SJSA1 (cell line): ENCODE measurements at places on chromosomes 2 and 18. TPM values are rescaled to one million over a fixed set of nuclear protein-coding genes. Genes with fewer than 3 reads are reported as not detected.
A peak's percentile ranks its signal among the peaks of the same experiment; 100 is the strongest.

Gene TRPM8
- 0.03 TPM in 1 of 2 replicates, not detected in the other for total RNA-seq

Gene DSC1
- not detected in 2 replicates for total RNA-seq

Gene UGT1A8
- not detected in 2 replicates for total RNA-seq

Gene ARHGAP15
- total RNA-seq: not detected in 2 replicates

Gene MREG
- total RNA-seq: 0.22 and 1.9 TPM in 2 replicates

Gene CABYR
- total RNA-seq: 9.3 and 9.5 TPM in 2 replicates

Gene AQP12A
- total RNA-seq: not detected in 2 replicates

Gene RASGRP3
- total RNA-seq: 7.5 and 11.6 TPM in 2 replicates

Gene COL5A2
- total RNA-seq: 917 and 1,030 TPM in 2 replicates

Gene COBLL1
- 8.4 and 10.6 TPM in 2 replicates for total RNA-seq

GRCh38 chr18:76459687-76460350 lies 35.2 kb downstream of the ZNF516 start:
- DNase-seq: peak; percentile 96

DNA sequence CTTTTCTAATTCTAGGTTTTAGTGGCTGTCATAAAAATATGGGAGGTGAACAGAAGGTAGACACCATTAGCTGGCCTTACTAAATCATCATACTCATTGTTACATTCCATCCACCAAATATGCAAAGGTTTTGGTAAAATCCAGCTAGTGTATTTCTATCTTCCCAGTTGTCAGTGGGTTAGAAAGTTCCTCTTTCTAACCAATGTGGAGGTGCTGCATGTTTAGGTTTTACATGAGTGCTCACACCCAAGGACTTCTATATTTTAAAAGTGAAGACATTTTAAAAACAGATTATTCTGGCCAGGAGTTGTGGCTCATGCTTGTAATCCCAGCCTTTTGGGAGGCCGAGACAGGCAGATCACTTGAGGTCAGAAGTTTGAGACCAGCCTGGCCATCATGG lies 5.9 kb downstream of the ALPP start:
- no peak for DNase-seq

GRCh38 chr2:104939570-104940217 lies 85.8 kb downstream of the POU3F3 start:
- DNase-seq: no peak

DNA sequence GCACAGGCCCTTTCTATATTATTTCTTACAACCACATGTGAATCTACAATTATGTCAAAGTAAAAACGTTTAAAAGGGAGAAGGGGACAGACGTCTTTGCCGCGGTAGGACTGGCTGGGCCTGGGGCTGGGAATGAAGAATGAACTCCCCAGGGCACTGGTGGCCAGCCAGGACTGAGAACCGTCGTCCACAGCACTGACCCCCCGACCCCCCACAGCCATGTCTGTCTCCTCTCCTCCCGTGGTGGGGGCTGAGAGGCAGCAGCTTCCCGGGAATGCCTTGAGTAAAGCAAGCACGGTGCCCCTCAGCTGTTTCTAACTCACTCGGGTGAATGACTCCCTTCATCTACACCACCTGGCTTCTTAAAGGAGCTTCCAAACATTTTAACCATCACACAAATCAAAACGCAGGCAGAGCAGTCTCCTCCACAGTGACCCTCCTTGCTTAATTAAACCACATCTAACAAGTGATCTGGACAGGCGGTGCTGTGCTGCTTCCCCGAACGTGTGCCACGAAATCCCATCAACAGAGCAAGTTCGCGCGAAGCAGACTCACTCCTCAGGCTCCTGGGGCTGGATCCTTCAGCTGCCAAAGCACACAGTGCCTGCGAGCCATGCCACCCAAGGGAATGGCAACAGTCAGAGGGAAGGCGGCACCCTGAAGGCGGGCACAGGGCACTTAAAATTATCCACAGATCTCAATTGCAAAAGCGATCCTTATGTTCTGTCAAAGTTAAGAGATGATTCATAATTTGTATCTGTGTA lies 217.7 kb downstream of the EIPR1 start:
- DNase-seq: no peak

DNA sequence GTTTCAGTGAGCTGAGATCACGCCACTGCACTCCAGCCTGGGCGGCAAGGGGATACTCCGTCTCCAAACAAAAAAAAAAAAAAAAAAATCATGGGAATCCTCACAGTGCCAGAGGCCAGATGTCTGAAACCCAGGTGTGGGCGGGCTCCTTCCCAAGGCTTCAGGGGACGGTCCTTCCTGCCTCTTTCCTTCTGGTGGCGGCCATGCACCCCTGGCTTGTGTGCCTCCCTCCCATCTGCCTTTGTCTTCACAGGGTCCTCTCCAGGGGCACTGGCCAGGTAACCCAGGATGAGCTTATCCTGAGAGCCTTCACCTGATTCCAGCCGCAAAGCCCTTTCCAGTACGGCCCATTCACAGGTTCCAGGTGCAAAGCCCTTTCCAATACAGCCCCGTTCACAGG lies 40.9 kb upstream of the GPC1 start:
- DNase-seq: peak; percentile 34

- DNase-seq: no peak
Measured at GRCh38 chr2:48717846-48718245, 37.7 kb downstream of the LHCGR start.

GRCh38 chr2:15733867-15734673 lies 142.4 kb downstream of the DDX1 start:
- DNase-seq: no peak

DNA sequence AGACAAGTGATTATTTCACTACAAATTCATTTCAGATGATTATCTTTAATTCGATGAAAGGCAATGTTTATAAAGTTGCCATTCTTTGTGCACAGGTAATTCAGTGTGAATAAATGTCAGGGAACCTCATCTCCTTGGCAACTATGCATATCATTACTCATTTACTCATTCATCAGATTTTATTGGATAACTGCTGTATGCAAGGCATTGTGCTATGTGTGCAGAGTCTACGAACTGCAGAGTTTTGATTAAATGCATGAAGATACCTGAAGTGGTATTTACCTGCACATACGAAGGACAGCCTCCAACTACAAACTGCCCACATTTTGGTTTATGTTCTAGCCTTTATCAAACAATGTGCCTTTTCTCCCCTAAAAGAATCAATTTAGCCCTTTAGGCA lies 3.5 kb downstream of the RND3 start:
- DNase-seq: no peak

GRCh38 chr18:13279181-13280069 lies 60.9 kb downstream of the LDLRAD4 start:
- DNase-seq: no peak

DNA sequence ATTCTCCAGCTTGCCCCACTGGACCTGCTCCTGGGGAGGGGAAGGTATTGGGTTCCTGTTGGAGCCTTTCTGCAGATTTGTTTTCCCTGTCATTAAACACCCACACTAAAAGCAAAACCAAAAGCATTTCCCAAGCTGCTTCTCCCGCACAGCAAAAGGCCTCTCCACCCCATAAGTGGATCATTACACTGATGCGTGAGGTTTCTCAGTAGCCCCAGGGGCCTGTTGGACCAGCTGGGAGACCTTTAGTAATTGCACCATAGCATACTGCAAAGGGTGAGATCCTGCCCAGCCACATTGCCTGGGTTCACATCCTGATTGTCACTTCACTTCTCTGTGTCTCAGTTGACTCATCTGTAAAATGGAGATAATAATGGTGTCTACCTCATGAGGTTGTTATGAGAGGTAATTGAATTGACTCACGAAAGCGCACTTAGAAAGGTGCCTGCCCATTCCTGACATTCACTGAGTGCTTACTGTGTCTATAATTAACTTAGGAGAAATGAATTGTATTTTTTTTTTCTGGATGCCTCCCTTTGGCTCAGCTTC lies 43.9 kb downstream of the TOGARAM2 start:
- no peak for DNase-seq

DNA sequence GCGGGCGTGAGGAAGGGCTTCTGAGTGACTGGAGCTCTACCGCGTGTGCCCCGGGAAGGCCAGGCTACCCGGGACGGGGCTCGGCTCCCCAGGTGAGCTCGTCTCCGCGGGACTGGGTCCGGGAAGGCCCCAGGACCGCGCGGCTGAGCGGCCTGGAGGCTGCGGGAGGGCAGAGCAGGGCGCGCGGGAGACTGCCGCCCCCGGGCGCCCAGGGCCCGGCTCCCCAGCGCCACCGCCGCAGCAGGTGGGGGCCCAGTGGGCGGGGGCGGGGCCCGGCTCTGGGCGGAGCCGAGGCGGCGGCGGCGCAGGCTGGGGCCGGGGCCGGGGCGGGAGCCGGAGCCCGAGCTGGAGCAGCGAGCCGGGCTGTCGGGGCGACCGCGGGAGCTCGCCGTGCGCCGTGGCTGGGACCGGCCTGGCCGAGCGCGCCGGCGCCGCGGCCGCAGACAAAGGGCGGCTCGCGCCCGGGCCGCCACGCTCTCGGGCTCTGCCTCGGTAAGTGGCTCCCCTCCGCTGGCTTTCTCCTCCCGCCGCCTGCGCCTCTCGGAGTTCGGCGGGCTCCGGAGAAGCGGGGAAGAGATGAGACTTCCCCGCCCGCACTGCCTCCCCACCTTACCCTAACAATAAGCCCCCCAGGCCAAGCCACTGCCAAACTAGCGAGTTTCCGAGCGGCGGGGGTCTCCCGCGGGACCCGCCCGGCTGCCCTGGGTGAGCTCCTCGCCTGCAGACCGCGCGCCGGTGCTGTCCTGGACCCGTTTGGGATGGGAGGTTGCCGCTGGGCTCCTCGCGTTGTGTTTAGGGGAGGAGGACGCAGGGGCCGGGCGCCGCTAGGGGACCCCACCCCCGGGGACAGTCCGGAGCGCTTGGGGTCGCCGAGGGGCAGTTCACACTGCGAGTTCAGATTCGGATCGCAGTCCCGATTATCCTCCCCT lies at the start of gene MAPK4:
MAPK4 (plus strand) TSS at position 336 of the 929 bp plus-strand sequence. CDS start 103,872 bp downstream, outside the sequence.
- DNase-seq: no peak

DNA sequence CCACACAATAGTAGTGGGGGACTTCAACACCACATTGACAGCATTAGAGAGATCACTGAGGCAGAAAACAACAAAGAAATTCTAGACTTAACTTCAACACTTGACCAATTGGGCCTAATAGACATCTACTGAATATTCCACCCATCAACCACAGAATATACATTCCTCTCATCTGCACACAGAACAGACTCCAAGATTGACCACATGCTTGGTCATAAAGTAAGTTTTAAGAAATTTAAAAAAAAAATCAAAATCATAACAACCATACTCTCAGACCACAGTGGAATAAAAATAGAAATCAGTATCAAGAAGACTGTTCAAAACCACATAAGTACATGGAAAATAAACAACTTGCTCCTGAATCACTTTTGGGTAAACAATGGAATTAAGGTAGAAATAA lies 9.0 kb upstream of the FLACC1 start:
- DNase-seq: no peak

GRCh38 chr2:187194049-187194448 lies 254.0 kb downstream of the CALCRL start:
- DNase-seq: no peak

DNA sequence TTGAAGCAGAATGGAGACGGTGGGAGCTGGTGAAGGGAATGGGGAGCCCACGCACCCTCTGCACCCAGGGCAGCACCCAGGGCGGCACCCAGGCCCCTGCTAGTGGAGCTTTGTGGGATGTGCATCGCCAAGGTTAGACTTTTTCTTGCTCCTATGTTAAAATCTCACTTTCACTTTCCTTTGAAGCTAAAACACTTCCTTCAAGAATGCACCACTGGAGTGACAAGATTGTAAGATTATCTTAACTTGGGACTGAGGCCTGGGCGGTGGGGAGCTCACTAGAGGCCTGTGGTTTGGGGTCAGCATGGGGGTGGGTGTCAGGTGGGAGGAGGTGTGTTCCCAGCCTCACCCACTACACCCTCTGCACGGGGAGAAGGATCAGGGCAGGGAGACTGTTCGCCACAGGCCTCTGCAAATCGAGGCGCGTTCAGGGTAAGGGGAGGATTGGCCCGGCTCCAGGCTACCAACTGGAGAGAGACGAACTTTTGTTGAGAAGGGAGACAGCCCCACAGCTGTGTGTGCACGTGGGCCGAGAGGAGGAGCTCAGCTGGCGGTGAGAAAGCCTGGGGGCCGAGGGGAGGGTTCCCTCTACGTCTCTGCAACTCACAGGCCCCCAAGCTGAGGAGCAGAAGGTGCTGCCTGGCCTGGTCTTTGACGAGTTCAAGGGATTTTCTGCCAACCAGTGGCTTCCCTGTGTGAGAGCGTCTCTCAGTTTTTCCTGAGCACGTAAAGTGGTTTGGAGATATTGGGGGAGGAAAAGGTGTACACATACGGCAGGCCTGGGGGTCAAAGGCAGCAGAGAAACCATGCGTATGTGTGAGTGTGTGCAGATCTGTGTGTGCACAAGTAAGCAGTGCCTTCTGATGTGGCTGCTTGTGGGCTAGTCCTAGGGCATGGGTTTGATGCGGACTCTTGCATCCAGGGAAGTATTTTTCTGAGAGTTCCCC lies 147.7 kb downstream of the KLHL29 start:
- DNase-seq: no peak

- no peak for DNase-seq
Measured at GRCh38 chr18:35430721-35431373, 53.7 kb upstream of the ZNF396 start.

DNA sequence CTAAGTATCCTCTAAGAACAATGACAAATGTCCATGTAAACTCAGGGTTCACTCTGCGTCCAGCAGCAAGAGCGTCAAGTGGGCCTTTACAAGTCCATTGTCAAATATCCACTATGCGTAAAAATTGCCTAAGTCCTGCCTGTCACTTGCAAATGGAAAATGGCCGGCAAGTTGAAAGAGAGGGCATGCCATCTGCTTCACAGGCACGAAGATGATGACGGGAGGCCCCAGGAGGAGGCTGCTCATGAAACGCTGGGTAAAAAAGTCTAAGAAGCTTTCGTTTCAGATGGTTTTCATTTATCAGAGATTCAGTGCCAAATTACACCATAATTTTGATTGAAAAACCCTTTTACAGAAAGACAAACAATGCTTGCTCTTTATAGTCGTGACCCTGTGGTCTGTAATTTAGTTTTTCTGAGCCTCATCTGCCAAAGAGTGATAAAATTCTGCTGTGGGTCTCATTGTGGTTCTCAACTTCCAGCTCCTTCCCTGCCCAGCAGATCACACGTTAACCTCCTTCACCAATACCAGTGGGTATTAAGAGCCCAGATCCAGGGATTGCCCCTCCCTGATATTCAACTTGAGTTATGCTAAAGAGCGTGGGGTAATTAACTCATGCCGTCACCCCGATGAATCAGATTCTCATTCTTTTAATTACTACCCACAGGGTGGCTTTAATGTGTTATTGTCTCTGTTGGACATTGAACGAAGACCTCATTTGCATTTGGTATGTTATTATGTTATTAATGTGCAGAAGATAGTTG lies 160.2 kb upstream of the ALKAL2 start:
- no peak for DNase-seq

- no peak for DNase-seq
Measured at GRCh38 chr2:218125095-218125494, 733 bp upstream of the CXCR2 start.

- DNase-seq: no peak
Measured at GRCh38 chr2:206336861-206337260, 62.4 kb downstream of the ZDBF2 start.
